ENCODE measurements at places on chromosomes 6 and 20.

GRCh38 chr6:105553171-105553570 is 150.3 kb upstream of the PREP start:
- DNase-seq: no peak

DNA sequence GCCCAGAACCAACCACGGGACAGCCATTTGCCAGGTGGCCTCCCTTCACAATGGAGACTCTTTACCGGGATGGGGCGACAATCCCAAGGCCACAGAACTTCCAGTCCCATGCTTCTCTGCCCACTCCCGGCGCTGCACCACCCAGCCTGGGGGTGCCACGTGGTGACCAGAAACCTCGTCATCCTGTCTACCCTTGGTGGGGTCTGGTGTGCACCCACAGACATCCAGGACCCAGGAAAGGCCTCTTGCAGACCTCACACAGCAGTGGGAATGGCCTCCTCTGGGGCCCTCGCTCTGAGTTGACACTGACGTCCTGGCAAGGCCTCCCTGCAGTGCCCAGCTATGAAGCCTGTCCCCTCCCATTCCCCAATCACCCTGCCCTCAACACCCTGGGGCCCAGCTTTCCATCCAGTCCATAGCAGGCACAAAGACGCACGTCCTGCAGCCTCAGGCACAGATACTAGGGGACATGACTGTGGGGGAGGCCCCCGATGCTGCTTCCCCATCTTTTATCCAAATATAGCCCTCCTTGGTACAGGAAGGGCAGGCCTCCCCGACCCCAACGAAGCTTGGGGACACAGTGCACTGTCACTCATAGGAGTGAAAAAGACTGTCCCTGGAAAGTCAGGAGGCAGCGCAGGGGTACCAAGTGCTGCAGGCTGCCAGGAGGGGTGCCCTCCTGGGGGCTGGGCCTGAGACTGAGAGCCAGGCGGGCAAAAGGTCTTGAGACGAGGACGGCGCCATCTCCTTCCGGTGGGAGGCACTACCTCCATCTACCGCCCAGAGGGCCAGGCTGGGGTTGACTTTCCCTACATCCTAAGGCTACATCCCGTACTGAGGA is 7.2 kb downstream of the CST7 start:
- no peak for DNase-seq

DNA sequence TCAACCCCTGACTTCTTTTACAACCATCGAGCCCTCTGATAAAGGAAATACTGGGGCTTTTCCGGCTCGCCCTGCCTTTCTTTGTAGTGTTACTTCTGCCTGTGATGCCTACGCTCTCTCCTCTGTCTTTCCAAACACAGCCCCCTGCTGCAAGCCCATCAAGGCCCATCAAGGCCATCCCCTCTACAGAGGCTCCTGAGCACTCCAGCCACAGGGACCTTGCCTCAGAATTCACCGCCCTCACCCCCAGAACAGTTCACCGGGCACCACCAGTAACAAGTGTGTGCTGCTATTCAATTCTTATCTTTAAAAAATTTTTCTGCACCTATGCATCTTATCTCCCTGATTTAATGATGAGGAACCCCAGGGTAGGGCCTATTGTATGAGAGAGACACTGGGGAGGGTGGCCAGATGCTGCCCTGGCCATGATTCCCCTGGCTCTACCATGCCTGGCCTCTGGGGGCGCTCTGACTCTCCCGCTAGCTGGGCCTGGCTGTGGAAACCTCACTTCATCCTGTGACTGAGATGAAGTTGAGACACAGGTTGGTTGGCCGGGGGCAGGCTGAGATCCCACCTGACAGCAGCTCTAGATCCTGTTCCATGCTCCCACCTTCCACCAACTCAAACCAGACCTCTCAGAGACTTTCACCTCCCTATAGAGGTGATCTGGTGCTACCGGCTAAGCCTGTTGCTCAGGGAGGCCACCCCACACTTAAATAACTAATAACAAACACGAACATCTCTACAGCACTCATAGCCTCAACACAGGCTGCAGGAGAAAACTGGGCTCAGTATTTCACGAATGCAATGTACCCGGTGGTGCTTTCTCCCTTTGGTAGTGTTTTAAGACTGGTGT is 19.2 kb upstream of the GLP1R start:
- DNase-seq: no peak

DNA sequence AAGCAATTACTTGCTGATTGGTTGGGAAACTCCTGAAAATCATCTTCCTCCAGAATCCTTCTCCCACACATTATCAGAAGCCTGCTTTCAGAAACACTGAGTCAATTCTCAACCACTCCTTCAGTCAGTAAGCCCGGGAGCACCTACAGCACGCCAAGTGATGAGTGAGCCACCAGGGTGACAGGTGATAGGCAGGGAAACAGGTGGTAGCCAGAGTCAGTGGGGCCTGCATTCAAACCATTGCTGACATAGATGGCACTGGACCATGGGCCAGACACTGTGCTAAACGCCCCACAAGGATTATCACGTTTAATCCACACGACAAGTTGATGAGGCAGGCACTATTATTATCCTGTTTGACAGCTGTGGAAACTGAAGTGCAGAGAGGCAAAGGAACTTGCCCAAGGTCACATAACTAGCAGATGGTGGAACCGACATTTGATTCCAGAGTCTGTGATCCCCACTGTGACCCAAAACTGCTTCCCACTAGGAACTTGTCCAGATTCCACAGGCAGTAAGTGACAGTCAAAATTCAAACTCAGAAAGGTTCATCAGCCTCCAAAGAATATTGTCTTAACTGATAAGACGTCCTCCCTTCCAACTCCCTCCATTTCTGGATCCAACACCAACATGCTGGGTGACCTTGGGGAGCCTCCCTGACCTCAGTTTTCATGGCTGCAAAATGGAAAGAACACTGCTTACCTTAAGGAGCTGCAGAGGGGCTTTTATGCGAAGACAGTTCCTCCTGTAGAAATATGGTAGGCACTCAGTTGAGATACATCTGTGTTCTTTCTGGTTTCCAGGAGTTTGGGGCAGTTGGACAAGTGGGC is 23.9 kb upstream of the TOP1 start:
- no peak for DNase-seq

GRCh38 chr6:17315262-17315661 is 34.1 kb downstream of the RBM24 start:
- DNase-seq: no peak

GRCh38 chr6:121884620-121885019 is 449.2 kb downstream of the GJA1 start:
- DNase-seq: no peak

DNA sequence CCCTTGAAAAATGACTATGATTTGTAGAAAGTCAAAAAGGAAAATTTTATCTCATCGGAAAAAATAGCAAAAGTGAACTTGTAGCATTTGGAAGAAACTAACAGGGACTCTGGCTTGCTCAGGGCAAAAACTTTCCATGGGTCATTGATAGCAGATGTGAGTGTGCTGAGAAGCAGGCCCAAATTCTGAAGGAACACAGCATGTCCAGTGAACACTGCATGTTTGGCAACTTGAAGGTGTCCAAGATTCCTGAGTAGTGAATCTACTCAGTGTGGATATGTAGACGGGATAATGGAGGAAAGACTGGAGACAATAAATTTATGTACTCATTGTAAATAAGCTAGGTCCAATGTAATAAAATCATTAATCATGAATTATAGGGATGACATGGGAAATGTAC is 8.2 kb downstream of the SLC17A2 start:
- DNase-seq: no peak

- no peak for DNase-seq
These were observed 10.8 kb downstream of the IPCEF1 start for GRCh38 chr6:154345811-154346210.

Data from dorsolateral prefrontal cortex (tissue), 122 donors.